ENCODE measurements at places on chromosomes 1 and 21. TPM values are rescaled to one million over a fixed set of nuclear protein-coding genes. Genes with fewer than 3 reads are reported as not detected.

GRCh38 chr1:2972879-2973575, 48.2 kb upstream of the ACTRT2 start:
- no peak overlapping the region for H3K4me3 ChIP-seq
- H3K4me1 ChIP-seq = peaks cover 8% of the 10 kb centered on the region
- peak; percentile 83 for DNase-seq
- H3K27me3 ChIP-seq = no peaks in the 10 kb centered on the region
- H3K36me3 ChIP-seq = no peaks in the 10 kb centered on the region

- no peaks in the 10 kb centered on the region for H3K27me3 ChIP-seq
- peak within 1 kb of the TSS; percentile 87 for H3K4me3 ChIP-seq
- DNase-seq = peak; percentile 88
- H3K36me3 ChIP-seq = no peaks in the 10 kb centered on the region
- H3K4me1 ChIP-seq = peaks cover 35% of the 10 kb centered on the region
Measured at GRCh38 chr1:67832737-67833601, at the start of gene GNG12. Gene GNG12 (minus strand): TSS chr1:67833467. CDS start chr1:67707686, 125,781 bp downstream.

GRCh38 chr1:147651466-147651865, 18.9 kb downstream of the ACP6 start:
- no peaks in the 10 kb centered on the region for H3K27me3 ChIP-seq
- no peak for DNase-seq
- H3K36me3 ChIP-seq = peaks cover 32% of the 10 kb centered on the region
- H3K4me1 ChIP-seq = peaks cover 3% of the 10 kb centered on the region
- H3K4me3 ChIP-seq = no peak overlapping the region

GRCh38 chr1:175536921-175537320, 206.5 kb downstream of the TNR start:
- no peak overlapping the region for H3K4me3 ChIP-seq
- no peak overlapping the region for H3K27ac ChIP-seq
- no peak for DNase-seq
- no peaks in the 10 kb centered on the region for H3K27me3 ChIP-seq
- H3K4me1 ChIP-seq = peaks cover 12% of the 10 kb centered on the region

GRCh38 chr1:244192325-244192724, 141.2 kb downstream of the ZBTB18 start:
- H3K27me3 ChIP-seq = no peaks in the 10 kb centered on the region
- H3K36me3 ChIP-seq = peaks cover 2% of the 10 kb centered on the region
- no peak for DNase-seq
- no peak overlapping the region for H3K4me3 ChIP-seq

- no peak overlapping the region for H3K4me3 ChIP-seq
- no peak overlapping the region for H3K27ac ChIP-seq
- DNase-seq = peak; percentile 56
- H3K36me3 ChIP-seq = no peaks in the 10 kb centered on the region
- peaks cover 2% of the 10 kb centered on the region for H3K27me3 ChIP-seq
Measured at GRCh38 chr1:24206083-24206464, 19.0 kb upstream of the IFNLR1 start.

DNA sequence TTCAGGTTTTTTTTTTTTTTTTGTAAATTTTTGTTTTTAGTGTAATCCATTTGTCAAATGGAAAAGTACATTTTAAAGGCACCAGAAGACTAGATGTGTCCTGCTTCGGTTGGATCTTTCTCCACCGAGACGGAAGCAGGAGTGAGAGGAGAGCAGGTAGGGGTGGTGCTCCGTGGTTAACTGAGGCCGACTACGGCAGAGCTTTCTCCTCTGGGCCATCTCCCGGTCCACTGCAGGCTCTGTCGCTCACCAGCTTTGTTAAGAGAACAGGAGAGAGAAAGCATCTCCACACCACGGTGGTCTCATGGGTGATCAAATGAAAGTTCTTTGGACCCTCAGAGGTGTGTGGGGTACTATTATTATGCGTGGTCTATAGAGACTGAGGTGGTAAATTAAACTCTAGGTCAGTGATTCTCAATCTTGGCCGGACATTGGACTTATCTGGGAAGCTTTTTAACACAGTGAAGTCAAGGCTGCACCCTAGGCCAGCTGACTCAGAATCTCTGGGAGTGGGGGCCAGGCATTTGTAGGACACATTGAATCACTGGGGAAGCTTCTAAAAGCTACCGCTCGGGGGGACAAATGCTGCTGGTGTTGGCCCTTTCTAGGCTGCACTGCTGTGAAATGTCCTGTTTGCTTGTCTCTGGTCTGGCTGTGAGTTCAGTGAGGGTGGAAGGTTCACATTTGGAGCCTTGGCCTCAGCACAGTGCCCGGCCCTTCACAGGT, 25.0 kb downstream of the ABCA4 start:
- peak overlapping the region; percentile 61 for H3K4me3 ChIP-seq
- no peaks in the 10 kb centered on the region for H3K36me3 ChIP-seq

DNA sequence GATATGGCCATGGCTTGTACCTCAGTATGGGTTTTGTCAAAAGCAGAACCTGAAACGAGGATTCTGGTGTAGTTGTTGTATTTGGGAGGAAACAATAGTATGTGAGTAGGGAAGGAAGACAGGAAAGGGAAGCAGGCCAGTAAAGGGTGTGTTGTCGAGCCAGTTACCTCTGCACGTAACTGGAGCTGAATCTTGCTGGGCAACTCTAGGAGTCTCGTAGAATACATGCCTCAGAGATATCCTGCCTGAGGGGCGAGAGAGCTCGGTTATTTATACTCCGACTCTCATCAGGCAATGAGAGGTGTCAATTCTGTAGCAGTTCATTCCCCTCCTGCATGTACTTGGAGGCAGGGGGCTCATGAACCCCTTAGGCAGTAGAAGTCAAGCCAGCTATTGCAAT, 45.9 kb upstream of the KIF26B start:
- no peaks in the 10 kb centered on the region for H3K27me3 ChIP-seq
- H3K4me3 ChIP-seq = no peak overlapping the region
- peaks cover 4% of the 10 kb centered on the region for H3K36me3 ChIP-seq
- no peak for DNase-seq

GRCh38 chr1:223479261-223479660, 86.0 kb downstream of the CCDC185 start:
- H3K27ac ChIP-seq = no peak overlapping the region
- H3K4me1 ChIP-seq = no peaks in the 10 kb centered on the region
- DNase-seq = no peak
- no peaks in the 10 kb centered on the region for H3K36me3 ChIP-seq

GRCh38 chr1:74690364-74690696, 16.7 kb upstream of the ERICH3 start:
- no peak overlapping the region for H3K27ac ChIP-seq
- no peaks in the 10 kb centered on the region for H3K36me3 ChIP-seq
- DNase-seq = no peak

DNA sequence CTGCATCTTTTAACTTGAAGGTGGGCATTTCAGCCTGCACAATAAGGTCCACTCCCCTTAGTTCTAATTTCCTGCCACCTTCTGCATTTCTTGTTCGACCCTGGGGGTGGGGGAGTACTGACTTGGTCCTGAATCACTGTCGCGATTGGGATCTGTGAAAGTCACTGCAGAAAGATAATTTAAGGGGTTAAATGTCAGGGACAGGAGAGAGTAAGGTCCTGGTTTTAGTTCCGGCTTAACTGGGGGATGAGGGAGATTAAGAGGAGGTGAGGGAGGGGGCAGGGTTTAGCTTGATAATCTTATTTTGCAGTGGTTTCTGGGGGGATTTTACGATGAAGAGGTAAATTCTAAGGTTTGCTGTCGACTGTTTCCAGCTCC, 128.1 kb downstream of the MRPS6 start:
- H3K4me3 ChIP-seq = peak overlapping the region; percentile 66
- DNase-seq = no peak
- H3K27ac ChIP-seq = peak overlapping the region; percentile 58
- no peaks in the 10 kb centered on the region for H3K27me3 ChIP-seq
- peaks cover 64% of the 10 kb centered on the region for H3K4me1 ChIP-seq
- H3K36me3 ChIP-seq = no peaks in the 10 kb centered on the region

GRCh38 chr1:197268012-197268411, at the start of gene CRB1:
Gene CRB1 (plus strand): TSS chr1:197268252. CDS start chr1:197268413, 161 bp downstream.
- H3K27ac ChIP-seq = no peak within 1 kb of the TSS
- no peak within 1 kb of the TSS for H3K4me3 ChIP-seq
- peaks cover 31% of the 10 kb centered on the region for H3K27me3 ChIP-seq
- H3K4me1 ChIP-seq = no peaks in the 10 kb centered on the region
- no peak for DNase-seq

- H3K27me3 ChIP-seq = peaks cover 26% of the 10 kb centered on the region
- DNase-seq = no peak
- no peak overlapping the region for H3K4me3 ChIP-seq
- H3K27ac ChIP-seq = no peak overlapping the region
- H3K36me3 ChIP-seq = no peaks in the 10 kb centered on the region
Measured at GRCh38 chr21:35699361-35699760, 361.0 kb downstream of the SETD4 start.

GRCh38 chr21:28789523-28789922, 203.2 kb downstream of the LTN1 start:
- H3K4me1 ChIP-seq = no peaks in the 10 kb centered on the region
- H3K27me3 ChIP-seq = peaks cover 4% of the 10 kb centered on the region
- H3K36me3 ChIP-seq = peaks cover 1% of the 10 kb centered on the region

GRCh38 chr21:46049890-46050667, 47.8 kb upstream of the COL6A2 start:
- H3K27ac ChIP-seq = no peak overlapping the region
- H3K36me3 ChIP-seq = no peaks in the 10 kb centered on the region
- no peak overlapping the region for H3K4me3 ChIP-seq
- peaks cover 29% of the 10 kb centered on the region for H3K4me1 ChIP-seq

DNA sequence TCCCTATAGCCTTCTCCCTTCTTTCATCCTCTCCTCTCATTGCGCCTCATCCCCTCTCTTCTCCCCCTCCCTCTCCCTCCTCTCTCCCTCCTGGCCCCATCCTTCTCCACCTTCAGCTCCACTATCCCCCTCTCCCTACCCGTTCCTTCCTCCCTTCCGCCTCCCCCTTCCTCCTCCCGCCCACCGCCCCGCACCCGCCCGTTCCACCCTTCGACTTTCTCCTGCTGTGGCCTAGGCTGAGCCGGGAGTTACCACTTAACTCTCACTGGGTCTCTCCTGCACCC, 1.6 kb downstream of the NPR1 start:
- H3K27ac ChIP-seq = no peak overlapping the region
- no peaks in the 10 kb centered on the region for H3K36me3 ChIP-seq
- peaks cover 18% of the 10 kb centered on the region for H3K4me1 ChIP-seq
- peaks cover 39% of the 10 kb centered on the region for H3K27me3 ChIP-seq
- no peak for DNase-seq

DNA sequence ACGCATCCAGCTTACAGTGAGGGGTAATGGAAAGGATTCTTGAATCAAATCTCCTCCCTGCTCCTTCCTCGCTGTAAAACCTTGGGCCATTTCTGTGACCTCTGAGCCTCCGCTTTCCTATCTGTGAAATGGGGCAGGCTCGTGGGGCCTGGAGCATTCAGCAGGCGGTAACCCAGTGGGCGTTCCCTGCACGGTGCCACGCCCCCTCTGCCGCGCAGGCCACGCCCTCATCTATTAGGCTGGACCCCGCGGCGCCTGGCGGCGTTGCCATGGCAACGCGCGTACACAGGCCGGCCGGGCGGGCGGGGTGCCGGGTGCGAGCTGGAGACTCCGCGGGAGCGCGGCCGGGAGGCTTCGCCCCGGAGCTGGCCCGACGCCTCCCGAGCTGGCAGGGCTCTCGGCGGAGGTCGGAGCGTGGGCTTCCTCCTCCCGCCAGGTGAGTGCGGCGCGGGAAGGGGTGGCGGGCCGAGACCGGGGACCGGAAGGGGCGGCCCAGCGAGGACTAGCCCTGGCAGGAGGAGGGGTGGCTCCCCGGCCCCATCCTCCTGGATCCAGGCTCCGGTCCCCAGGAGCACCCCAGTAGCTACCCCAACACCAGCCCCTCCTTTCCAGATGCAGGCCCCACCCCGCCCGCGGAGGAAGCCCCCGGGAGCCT, at the start of gene FHAD1:
FHAD1 (plus strand) TSS at position 264 of the 655 bp plus-strand sequence. CDS start 4,562 bp downstream, outside the sequence.
- H3K4me3 ChIP-seq = peak within 1 kb of the TSS; percentile 54
- no peaks in the 10 kb centered on the region for H3K36me3 ChIP-seq
- H3K27ac ChIP-seq = peak within 1 kb of the TSS; percentile 19
- H3K27me3 ChIP-seq = peaks cover 43% of the 10 kb centered on the region
- H3K4me1 ChIP-seq = peaks cover 9% of the 10 kb centered on the region
- no peak for DNase-seq

GRCh38 chr1:175783126-175783722, 39.8 kb upstream of the TNR start:
- H3K27me3 ChIP-seq = peaks cover 4% of the 10 kb centered on the region
- H3K36me3 ChIP-seq = no peaks in the 10 kb centered on the region

DNA sequence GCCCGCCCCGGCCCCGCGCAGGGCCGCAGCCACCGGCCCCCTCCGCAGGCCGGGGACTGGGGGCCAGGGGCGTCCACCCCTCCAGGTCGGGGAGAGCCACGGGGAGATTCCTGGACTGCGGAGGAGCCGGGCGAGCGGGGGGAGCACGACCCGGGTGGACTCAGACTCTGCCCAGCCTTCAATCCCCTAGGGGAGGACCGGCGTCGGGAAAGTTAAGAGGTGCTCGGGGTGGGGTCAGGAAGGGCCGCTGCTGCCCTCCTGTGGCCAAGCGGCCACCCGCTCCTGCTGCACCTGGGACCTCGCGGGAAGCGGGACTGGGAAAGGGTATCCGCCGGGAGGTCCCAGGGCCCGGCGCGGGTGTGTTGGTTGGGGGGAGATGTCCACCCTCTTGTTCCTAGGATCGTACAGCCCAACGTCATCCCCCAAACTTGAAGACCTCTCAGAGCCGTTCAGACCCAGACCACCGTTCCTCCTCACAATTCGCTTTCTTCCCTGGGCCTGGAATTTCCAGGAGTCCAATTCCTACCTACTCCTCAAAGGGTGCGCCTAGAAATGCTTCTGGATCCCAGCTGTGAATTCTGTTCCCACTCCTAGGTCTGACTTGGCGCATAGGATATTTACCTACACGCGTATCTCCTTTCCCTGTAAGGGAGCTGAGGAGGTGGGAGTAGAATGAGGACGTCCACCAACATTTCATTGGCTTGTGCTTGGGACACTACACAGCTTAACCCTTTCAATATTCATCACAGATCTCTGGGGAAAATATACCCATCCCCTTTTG, 484 bp upstream of the RHOC start:
- H3K36me3 ChIP-seq = peaks cover 3% of the 10 kb centered on the region
- H3K4me3 ChIP-seq = peak overlapping the region; percentile 70
- no peaks in the 10 kb centered on the region for H3K27me3 ChIP-seq

- DNase-seq = no peak
- peaks cover 8% of the 10 kb centered on the region for H3K36me3 ChIP-seq
- H3K27me3 ChIP-seq = no peaks in the 10 kb centered on the region
- H3K4me1 ChIP-seq = peaks cover 75% of the 10 kb centered on the region
- H3K4me3 ChIP-seq = no peak overlapping the region
Measured at GRCh38 chr1:27118440-27118689, 36.6 kb downstream of the SLC9A1 start.

Gene CHRM3
- total RNA-seq = 0.29 TPM

Gene SYF2
- total RNA-seq = 25.9 TPM

Gene EPHA8
- 0.46 TPM for total RNA-seq

Gene PTGFR
- 2.0 TPM for total RNA-seq

Gene TMEM51
- total RNA-seq = 1.9 TPM

Gene S100A3
- total RNA-seq = 6.5 TPM

Data from chondrocyte (in vitro differentiated cells).